Caco-2 (cell line): ENCODE measurements at places on chromosomes 2 and 18.

- DNase-seq, result no peak
- H3K27ac ChIP-seq, result no peak overlapping the region
- no peaks in the 10 kb centered on the region for H3K4me1 ChIP-seq
- no peaks in the 10 kb centered on the region for H3K36me3 ChIP-seq
These were observed 105.3 kb downstream of the ZBTB7C start for GRCh38 chr18:48303883-48304282.

DNA sequence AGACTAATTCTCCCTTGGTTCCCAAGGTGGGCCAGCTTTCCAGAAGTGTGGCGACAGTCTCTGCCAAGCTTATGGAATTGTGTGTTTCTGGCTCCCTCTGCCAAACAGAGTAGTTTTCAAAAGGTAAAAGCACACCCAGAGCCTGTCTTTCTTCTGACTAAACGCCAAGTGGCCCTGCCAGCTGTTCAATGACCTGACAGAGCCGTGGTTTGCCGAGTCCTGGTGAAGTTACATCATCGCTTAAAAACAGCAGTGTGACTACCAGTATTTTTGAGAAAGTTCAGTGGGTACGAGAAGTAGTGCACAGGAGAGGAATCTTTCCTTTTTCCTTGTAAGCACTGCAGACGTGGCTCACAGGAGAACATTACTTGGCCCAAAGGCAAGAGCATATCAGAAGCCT is 1.9 kb downstream of the PER2 start:
- peaks cover 31% of the 10 kb centered on the region for H3K4me1 ChIP-seq
- no peaks in the 10 kb centered on the region for H3K36me3 ChIP-seq
- no peaks in the 10 kb centered on the region for H3K27me3 ChIP-seq
- peak overlapping the region; percentile 91 for H3K27ac ChIP-seq

DNA sequence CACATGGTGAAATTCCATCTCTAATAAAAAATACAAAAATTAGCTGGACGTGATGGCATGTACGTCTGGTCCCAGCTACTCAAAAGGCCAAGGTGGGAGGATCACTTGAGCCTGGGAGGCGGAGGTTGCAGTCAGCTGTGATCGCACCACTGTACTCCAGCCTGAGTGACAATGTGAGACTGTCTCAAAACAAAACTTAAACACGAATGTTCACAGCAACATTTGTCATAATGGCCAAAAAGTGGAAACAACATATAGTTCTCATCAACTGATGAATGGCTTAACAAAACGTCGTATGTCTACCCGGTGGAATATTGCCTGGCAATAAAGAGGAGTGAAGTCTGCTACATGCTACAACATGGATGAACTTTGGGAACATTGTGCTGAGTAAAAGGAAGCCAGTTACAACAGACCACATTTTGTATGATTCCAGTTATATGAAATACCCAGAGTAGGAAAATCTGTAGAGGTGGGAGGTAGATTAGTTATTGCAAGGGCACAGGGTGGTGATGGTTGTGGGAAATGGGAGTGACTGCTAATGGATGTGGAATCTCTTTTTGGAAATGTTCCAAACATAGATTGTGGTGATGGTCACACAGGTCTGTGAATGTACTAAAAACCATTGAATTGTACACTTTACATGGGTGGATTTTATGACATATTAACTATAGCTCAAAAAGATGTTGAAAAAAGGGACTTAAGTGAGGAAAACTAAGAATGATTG is 478.2 kb downstream of the PTPRM start:
- H3K36me3 ChIP-seq, result no peaks in the 10 kb centered on the region
- H3K27ac ChIP-seq, result no peak overlapping the region
- no peak for DNase-seq
- no peaks in the 10 kb centered on the region for H3K27me3 ChIP-seq
- no peak overlapping the region for H3K4me3 ChIP-seq

DNA sequence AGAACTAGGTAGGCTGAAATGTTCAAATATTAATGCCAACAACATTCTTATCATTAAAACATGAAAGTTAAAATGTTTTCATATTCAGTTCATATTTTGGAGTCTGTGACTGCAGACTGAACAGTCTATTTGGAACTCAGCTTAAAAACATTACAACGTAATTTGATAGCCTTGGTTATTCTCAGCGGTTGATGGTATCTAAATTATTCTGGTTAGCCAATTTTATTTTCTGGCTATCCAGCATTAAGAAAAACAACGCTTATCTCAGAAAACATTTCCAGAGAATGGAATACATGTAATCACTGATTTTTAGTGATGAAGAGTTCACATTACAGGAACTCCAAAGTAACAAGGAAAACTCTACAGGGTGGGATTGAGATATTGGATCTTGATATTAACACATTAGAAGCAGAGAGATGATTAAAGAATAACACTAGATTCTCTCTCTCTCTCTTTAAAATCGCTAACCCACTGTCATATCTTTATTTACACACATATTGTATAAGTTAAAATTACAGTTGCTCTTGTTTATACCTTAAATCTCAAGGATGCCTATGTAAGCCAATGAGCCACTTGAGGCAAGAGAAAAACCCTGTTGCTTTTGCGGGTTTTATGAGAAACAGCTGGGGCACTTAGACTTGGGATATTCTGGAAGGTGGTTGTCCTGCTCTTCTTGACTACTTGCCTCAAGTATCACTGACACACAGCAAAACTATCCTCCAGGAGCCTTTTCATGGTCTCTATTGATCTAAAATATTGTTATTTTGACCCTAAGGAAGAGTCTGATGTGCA is 84.9 kb downstream of the ICOS start:
- no peaks in the 10 kb centered on the region for H3K27me3 ChIP-seq
- DNase-seq, result no peak
- no peak overlapping the region for H3K27ac ChIP-seq
- H3K4me3 ChIP-seq, result no peak overlapping the region
- H3K4me1 ChIP-seq, result no peaks in the 10 kb centered on the region

DNA sequence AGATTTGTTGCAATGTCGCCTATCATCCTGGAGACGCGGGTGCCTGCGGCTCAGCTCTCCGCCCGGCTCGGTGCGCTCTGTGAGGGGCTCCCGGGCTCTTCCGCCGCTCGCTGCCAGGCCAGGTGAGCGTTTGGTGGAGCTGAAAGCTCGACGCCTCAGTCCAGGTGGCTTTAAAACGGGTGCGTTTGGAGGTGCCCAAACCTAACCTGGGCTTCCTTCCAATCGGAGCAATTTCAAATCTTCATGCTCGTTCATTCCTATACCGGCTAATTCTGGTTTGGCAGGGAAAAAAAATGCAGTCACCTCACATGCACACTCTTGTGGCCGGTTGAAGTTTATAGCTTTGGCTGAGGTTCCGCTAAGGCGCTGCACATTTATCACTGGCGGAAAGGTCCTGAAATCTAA is at the start of gene SLC16A14:
Gene SLC16A14, minus strand, starts transcription at position 274 of the 405 bp plus-strand sequence. CDS start 9,572 bp downstream, outside the sequence.
- no peaks in the 10 kb centered on the region for H3K36me3 ChIP-seq
- H3K27me3 ChIP-seq, result no peaks in the 10 kb centered on the region
- no peak for DNase-seq
- H3K4me1 ChIP-seq, result no peaks in the 10 kb centered on the region
- H3K4me3 ChIP-seq, result peak within 1 kb of the TSS; percentile 39

DNA sequence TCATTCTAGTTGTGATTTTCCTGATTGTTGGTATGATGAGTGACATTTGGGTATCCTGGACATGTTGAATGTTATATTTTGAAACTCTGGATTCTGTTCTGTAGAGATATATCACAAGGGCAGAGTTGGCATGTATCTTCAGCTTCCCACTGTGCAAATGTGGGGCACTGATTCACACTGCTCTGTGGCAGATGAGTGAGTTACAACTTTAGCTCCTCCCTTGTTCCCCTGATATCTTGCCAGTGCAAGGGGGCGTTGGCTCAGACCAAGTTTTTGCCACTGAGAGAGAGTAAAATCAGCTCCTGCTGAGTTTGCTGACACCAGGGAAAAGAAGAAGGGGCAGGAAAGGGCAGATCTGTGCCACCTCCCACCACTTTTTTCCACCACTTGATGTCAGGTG is 199.6 kb upstream of the MMADHC start:
- DNase-seq, result no peak
- H3K27me3 ChIP-seq, result no peaks in the 10 kb centered on the region
- no peak overlapping the region for H3K4me3 ChIP-seq
- no peaks in the 10 kb centered on the region for H3K4me1 ChIP-seq
- H3K36me3 ChIP-seq, result no peaks in the 10 kb centered on the region

DNA sequence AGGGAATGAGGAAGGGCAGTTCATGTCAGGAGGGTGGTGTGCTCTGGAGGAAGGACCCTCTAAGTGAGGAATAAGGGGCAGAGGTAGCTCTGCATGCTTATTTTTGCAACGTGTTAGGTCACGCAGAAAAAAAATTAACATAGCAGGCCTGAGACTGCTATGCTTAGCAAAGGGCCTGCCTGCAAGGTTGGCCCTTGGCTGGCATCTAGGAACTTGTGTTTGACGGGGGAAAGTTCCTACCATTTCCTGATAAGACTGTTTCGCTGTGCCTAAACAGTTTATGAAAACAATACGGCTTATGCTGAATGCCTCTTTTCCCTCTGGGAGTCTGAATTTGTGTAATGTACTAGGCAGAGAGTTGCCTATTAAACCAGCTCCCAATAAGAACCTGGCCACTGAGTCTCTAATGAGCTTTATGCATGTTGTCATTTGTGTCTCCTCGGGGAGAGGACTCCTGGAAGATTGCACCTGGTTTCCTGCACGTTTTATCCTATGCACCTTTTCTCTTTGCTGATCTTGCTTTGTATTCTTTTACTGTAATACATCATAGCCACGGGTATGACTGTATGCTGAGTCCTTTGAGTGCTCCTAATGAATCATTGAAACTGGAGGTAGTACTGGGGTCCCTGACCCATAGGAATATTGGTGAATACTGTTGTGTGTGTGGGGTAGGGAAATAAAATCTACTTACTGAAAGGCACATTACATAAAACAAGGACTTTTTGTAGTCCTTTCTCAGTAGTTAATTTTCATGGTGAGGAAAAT is 169.0 kb downstream of the PRPF40A start:
- H3K4me3 ChIP-seq, result no peak overlapping the region
- DNase-seq, result no peak
- H3K27ac ChIP-seq, result no peak overlapping the region
- peaks cover 1% of the 10 kb centered on the region; the same call in 1 of the 2 replicates for H3K36me3 ChIP-seq
- peaks cover 5% of the 10 kb centered on the region; the same call in 1 of the 2 replicates for H3K4me1 ChIP-seq

DNA sequence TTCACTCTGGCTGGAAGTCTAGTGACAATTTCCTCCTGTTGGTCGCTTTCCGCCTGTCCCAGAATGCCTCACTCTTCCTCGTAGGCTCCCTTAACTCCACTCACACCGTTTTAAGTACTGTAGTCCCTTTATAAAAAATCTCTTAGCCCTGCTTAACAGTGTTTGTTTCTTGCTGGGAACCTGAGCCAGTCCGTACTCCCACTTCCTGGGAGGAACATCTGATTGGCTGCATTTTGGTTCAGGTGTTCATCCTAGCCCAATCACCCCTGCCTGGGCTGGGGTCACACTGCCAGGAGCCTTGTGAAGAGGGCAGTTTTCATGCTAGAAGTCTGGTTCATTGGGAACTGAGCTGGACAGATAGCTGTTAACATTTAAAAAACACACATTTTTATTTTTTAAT is 25.6 kb upstream of the TOGARAM2 start:
- no peak overlapping the region for H3K27ac ChIP-seq
- no peak for DNase-seq
- no peak overlapping the region for H3K4me3 ChIP-seq

DNA sequence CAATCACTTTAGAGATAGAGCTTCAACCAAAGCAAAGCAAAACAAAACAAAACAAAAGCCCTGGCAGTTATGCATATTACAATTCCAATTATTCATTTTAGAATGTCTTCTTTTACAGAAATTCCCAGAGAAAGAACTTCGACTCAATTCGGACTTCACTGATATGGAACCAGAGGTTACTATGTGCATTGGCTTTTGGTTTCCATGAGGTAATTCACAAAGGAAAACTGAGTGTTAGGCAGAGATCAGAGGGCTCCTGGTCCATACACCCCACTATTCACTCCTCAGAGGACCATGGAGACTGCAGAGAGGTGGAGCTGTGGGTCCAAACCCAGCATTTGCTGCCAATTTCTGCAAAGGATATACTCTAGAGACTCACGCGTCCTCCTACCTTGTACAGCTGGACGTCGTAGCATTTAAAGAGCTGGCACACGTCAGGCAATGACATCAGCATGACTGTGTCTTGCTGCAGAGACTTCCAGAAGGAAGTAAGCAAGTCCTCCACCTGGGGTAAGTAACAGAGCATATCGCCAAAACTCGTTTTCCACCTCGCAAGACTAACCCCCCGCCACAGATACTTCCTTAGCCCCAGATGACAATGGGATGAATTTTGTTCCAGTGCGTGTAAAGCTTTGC is 31.3 kb upstream of the CREG2 start:
- no peak overlapping the region for H3K27ac ChIP-seq
- H3K4me3 ChIP-seq, result no peak overlapping the region
- no peaks in the 10 kb centered on the region for H3K4me1 ChIP-seq
- H3K27me3 ChIP-seq, result no peaks in the 10 kb centered on the region

DNA sequence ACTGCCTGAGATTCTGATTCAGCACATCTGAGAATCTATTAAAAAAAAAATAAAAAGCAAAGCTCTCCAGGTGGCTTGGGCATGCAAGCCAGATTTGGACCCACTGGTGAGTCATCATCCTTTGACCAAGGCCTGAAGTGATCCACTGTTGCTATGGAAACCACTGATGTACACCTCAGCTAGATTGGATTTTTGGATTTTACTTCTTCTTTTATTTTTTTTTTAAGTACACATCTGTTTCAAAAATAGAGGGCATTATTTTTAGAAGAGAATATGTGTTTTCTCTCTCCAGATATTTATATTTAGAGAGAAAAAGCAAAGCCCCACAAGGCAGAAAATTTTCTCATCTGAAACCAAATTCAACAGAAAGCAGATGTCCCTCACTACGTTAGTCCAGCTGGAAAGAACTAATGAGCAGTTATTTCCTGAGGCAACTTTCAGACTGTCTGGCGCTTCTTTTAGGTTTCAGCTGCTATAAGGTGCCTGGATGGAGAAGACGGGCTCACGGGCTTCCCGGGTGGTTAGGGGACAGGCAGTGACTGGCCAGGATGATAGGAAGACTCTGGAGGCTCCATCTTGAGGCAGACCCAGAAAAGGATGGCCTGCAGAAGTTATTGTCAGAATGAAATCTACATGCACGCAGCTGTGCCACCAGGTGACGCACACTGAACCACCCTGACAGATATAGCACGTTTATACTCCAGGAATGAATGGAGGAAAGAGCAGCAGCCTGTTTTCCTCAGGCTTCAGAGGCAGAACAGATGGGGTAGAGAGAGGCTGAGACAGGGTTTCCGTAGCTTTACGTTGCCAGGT is 50.5 kb downstream of the MRPL35 start:
- H3K4me3 ChIP-seq, result no peak overlapping the region
- peak overlapping the region; percentile 53 for H3K27ac ChIP-seq
- no peaks in the 10 kb centered on the region for H3K36me3 ChIP-seq
- H3K4me1 ChIP-seq, result peaks cover 15% of the 10 kb centered on the region
- DNase-seq, result peak; percentile 23
- H3K27me3 ChIP-seq, result no peaks in the 10 kb centered on the region
